D721Med (cell line): ENCODE measurements at places on chromosomes 6 and 20.

GRCh38 chr20:11170565-11170964, 496.8 kb upstream of the JAG1 start:
- no peak for DNase-seq

DNA sequence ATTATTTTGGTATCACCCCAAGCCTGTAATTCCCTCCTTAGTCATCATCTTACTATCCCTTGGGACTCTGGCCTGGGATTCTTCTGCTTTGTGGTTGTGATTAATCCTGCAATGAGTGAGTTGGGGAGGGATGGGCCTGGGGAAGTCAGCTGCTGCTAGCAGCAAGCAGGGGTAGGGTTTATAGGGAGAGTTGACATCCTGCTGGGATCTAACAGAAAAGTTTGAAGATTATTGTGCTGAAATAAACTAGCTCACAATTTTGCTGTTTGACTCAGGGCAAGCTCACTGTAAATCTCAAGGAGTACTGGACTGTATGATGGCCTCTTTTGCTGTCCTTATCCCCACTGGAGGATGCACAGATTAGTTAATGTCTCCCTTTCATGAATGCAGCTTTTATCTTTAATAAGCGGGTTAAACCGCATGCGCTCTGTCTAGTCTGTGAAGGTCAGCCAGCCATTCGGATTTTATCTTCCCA, 83.4 kb downstream of the JARID2 start:
- DNase-seq, result no peak

DNA sequence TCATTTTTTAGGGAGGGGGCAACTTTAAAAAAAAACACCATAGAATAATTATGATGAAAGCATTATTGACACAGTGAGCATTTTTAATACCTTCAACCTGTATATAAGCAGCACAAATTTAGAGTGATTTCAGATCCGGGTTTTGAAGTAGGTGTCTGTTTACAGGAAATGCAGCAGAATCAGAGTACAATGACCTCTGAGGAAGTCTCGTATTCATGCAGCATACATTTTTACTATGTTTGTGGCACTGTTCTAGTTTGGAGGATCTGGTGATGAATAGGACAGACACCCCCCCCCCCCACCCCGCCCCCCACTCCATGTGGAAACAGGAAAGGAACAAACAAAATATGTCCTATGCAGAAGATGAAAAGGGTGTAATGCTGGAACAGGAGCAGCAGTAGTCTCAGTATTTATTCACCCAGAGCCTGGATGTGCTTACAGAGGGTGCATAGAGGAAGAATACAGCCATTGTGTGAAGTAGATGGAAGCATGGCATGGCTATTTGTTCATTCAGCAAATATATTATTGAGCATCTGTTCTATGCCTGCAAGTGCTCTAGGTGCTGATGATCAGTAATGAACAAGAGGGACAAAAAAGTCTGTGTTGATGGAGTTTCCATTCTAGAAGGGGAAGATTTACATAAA, 19.7 kb downstream of the VAPB start:
- no peak for DNase-seq

- DNase-seq, result no peak
Measured at GRCh38 chr20:50023116-50023805, 40.5 kb downstream of the SNAI1 start.

DNA sequence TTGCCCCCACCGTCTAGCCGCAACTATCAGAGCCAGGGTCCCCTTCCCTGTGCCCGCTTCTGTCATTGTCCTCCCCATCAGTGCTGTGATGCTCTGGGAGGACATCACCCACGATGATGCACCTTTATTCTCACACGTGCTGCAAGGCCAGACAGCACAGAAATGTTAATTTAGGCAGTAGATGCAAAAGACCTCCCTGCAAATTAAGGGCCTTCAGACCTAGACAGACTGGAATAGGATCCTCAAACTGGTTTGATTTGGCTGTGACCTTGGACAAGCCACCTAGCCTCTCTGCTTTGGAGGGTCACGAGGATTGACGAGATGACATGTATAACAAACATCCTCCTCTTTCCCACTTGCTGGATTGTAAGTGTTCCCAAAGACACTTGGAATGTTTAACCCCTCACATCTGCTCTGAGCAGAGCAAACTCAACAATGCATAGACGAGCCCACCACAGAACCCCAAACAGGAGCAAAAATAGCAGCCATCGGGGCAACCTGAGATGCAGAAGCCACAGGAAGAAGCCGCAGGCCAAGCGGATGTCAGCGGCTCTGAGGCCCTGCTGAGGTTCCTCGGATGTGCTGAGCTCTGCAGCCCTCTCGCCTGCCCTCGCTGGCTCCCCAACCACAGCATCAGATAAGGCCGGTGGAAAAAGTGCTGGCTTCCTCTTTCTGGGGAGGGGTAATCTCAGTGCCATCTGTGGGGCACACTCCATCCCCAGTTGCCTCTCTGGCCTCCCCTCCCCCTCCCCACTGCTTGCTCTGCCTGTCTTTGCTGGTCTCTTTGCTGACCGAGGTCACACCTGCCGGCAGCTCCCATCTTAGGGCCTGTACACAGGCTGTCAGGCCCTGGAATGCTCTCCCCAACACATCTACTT, 35.3 kb downstream of the TOX2 start:
- DNase-seq, result no peak

DNA sequence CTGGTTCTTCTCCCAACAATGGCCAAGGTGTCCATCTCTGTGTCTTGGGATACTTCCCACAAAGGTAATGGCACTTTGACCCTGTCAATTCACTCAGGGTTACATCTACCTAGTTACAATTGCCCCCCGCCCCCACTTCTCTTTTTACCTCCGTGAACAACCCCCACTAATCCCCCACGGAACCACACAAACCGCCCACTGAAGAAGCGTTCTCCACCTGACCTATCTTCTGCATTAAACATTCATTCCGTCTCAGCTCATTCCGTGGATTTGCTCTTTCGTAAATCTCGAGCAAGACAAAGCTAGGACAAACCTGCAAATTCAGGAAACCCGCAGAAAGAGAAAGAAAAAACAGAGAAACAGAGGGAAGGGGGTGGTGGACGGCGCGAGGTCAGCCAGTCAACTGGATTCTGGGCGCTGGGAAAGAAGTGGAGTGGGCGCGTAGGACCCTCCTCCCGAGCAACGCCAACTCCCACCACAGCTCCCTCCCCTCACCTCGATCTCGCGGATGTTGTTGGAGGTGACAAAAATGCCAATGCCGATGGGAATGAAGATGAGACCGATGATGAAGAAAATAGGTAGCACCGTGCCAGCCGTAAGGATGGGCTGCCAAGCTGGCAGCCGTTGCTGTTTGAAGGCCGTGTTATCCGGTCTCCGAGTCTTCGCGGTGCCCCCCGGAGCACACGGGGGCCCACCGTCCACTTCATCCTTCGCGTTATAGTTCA, 523 bp downstream of the TMEM30A start:
- no peak for DNase-seq

DNA sequence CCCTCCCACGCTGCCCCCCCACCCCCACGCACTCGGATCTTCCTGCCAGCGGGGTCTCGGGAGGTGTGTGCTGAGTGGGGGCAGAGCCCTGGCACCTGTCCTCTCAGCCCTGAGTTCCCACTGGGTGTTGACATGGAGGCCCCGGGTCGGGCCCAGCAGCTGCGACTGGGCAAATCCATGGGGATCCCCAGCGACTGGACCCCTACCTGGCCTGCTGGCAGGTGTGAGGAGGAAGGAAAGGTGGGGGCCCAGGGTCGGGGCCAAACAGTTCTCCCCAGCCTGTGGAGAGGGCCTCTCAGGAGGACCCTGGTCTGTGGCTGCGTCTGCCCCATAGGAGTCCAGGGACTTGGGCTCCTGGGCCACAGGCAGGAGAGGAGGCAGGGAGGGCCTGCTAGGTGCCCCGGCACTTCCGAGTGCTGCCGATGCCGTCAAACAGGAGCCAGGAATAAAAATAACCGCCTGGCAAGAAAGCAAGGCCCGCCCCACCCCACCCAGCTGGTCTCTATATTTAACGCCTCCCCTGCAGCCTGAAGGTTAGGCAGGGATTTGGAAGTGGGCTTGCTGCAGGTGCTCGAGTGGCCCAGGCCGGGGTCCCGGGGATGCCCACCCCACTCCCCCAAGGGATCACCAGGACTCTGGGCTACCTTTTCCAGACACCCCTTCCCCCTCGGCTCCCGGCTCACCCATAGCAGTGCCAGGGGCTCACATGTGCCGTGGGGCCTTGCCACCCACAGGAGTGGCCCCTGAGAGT, 1.4 kb upstream of the EEF1A2 start:
- no peak for DNase-seq

DNA sequence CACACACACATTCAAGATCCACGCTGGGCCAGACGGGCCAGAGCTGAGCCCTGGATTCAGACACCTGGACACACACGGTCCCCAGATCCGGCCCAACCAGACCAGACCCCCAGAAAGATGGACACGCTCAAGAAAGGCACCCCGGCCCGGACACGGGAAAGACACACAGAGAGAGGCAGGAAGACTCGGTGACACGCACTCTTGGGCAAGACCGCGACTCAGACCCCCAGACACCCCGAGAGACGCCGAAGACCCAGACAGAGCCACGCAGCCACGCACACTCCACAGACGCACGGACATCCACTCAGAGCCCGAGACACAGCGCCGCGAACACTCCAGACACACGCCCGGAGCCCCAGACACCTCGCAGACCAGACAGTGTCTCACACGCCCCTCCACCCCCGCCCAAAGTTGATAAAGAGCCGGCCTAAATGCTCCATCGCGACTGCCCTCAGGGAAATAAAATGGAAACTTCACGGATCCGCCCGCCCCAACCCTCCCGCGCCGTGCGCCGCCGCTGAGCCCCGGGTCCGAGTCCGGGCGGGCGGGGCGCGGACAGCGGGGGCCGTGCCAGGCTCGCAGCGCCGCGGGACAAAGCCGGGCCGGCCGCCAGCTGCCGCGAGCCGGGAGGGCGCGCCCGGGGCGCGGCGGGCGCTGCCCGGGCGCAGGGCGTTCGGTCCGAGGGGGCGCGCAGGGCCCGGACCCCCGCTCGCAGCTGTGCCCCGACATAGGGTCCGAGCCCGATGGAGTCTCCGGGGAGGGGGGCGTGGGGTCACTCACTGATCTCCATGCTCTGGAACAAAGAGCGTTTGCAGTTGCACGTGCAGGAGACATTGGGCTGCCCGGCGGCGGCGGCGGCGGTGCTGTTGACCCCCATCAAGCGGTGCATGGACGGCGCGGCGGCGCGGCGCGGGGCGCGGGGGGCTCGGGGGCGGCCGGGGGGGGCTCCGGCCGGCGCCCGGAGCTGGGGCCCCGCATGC, 831 bp downstream of the PMEPA1 start:
- DNase-seq, result no peak

GRCh38 chr6:158377860-158378259, 65.6 kb downstream of the TULP4 start:
- no peak for DNase-seq

DNA sequence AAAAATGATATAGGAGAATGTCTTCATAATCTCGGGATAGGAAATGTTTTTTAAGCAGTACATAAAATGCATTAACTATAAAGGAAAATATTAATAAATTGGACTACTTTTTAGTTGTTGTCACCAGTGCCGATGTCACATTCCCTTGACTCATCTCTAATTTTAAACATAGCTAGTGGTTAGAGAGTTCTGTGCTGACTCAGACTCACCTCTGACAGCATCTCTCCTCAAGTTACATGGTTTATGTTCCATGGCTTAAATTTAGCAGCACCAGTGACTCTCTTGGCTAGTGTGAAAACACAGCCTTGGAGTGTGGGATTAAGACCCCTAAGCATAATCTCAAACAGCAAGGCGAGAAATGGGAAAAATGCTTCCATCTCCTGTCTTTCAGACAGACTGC, 311.8 kb upstream of the MMS22L start:
- DNase-seq, result no peak

DNA sequence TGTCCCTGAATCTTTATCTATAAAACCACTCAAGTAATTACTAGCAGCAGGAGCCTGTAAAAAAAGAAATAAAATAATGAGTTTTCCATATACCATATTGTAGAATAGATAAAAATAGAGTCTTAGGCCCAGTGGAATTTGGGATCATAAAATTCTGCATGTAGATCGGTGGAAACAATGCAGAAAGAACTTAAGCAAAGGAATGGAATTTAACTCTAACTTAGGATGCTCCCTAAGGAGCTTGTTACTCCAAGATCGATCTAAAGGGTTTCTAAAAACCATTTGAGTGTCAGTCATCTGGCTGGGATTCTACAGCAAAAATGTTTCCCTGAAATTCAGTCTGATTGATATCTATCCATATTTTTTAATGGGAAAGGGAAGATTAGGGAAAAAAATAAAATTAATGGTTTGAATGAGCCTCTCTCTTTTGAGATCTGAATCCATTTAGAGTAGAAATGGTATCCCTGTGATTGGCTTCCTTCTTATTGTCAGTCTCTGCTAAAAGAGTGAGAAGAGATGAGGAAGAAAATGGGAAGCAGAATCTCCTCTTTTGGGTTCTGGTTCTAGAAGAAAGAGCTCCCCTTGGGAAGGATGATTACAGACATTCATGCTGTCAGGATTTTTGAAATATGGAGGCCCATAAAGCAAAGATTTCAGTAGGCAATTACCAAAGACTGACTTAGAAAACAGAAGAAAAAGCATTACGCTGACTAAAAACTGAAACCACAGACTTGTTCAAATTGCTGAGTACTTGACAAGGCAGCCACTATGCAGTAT, 564.3 kb upstream of the MARCKS start:
- DNase-seq, result no peak

DNA sequence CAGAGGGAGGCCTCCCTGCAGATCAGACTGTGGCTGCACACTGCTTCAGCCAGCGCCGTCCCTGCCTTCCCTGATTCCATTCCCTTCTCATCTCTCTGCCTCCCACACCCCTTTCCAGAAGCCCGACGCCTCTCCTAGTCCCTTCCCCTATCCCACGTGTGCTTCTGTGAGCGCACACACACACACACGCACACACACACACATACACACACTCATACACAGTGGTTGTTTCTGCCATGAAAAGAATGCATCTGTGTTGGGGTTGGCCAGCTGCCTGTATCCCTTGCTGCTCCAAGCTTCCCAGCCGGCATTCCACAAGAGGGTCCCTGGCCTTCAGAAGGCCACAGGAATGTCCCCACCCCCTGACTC, 51.7 kb downstream of the MOCS1 start:
- no peak for DNase-seq

DNA sequence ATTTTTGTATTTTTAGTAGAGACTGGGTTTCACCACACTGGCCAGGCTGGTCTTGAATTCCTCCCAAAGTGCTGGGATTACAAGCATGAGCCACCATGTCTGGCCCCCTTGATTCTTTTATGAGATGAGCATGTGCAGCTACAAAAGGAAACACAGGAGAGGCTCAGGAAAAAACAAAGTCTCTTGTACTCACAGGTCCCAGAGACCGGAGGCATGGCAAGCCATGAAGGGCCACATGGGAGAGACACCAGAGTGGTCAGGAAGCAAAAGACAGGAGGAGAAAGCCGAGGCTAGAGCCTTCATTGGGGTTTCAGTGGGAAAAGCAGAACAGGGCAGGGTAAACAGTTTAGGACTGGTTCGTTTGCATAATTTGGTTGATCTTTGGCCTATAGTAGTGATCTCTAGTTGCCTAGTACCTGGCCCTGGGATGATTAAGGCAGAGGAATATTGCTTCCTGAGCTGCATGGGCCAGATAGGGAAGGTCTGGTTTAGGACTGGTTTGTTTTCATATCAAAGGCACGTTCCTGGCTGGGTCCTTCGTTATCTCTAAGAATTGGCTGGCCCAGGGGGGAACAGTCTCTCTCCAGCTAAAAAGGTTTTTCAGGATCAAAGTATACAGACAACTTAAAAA, 48.2 kb upstream of the PRND start:
- DNase-seq, result no peak
